ENCODE measurements at places on chromosomes 4 and X. TPM values are rescaled to one million over a fixed set of nuclear protein-coding genes. Genes with fewer than 3 reads are reported as not detected.

DNA sequence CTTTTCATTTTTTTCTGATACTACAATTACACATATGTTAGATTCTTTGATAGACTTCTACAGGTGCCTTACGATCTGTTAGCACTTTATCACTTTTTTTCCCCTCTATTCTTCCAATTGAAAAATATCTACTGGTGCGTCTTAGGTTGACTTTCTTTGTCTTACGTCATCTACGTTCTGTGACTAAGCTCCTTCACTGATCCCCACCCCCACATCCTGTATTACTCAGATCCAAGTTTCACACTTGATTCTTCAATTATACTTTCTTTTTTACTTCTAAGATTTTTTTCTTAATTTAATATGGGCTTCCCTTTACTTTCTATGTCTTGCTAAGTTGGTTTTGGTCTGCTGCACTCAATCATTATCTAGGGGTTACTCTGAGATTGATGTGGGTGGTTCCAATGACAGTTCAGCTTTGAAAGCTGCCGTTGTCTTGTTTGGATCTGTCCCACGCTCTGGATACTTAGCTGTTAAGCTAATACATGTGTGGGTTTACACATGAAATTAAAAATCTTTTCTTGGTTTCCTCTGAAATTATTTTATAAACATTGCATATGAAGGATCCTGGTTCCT, 1321.1 kb downstream of the RAPGEF2 start:
- DNase-seq: no peak

- no peak for DNase-seq
These were observed 500.0 kb upstream of the FRG1 start for GRCh38 chr4:189440716-189441115.

APLN gene
- 2.2 TPM for total RNA-seq

CT83 gene
- total RNA-seq: not detected

CENPVL2 gene
- total RNA-seq: not detected

- no peak for DNase-seq
These were observed 876.2 kb upstream of the HS3ST1 start for GRCh38 chr4:12304905-12305304.

DNA sequence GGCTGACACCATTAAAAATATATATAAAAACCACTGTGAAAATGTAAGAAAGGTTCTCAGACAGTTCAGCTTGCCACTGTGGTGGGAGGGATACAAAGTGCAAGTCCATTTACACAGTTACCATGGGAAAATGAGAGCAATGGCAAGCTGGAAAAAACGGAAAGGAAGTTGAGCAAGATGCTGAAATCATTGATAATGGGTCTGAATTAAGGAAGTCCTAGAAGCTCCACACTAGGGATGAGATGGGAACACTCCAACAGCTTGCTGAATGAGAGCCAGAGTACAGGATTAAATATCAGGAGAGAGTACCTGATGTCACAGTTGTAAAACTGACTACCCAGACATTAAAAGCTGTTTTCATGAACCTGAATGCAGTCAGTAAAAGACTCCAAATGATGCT, 218.6 kb downstream of the PRDM5 start:
- no peak for DNase-seq

NWD2 gene
- not detected for total RNA-seq

DNA sequence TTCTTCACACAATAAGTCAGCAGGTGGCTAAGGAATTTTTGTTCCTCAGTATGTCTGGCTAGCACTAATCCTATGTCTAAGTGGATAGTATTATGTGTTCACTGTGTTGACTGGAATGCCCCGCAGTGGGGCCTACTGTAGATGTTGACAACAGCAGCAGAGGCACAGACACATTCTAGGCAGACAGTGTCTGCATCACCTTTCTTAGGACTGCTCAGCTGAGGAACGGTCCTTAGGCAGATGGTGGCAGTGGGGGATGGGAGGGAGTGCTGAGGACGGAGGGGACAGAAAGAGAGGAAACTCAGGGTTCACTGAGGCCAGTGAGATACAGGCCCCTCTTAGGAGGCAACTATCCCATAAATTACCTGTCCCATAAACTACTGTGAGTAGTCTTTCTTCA, 44.6 kb upstream of the LEF1 start:
- no peak for DNase-seq

SMR3A gene
- total RNA-seq: not detected

DNA sequence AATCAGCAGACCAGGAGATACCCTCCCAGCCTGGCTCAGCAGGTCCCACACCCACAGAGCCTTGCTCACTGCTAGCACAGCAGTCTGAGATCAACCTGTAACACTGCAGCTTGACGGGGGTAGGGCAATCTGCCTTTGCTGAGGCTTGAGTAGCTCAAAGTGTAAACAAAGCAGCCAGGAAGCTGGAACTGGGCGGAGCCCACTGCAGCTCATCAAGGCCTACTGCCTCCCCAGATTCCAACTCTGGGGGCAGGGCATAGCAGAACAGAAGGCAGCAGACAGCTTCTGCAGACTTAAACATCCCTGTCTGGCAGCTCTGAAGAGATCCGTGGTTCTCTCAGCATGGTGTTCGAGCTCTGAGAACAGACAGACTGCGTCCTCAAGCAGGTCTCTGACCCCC, 15.1 kb upstream of the GABRA2 start:
- no peak for DNase-seq

DNA sequence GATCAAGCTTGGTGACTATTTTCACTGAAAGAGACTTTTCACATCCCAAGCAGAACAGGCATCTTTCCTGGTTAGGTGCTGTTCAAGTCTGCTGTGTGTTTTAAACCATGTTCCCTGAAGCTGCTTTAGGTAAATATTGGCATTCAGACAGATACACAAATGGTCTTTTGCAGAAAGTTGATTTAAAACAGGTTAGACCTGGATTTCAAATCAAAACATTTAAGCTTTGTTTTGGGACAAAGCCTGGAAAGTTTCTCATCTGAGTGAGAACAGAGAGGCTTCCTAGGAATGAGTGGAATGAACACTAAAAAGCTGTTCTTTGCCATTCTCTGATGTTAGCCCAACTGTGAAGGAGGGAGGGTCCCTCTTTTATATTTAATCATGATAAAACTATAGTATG, 10.1 kb downstream of the ANXA3 start:
- DNase-seq: no peak

DNA sequence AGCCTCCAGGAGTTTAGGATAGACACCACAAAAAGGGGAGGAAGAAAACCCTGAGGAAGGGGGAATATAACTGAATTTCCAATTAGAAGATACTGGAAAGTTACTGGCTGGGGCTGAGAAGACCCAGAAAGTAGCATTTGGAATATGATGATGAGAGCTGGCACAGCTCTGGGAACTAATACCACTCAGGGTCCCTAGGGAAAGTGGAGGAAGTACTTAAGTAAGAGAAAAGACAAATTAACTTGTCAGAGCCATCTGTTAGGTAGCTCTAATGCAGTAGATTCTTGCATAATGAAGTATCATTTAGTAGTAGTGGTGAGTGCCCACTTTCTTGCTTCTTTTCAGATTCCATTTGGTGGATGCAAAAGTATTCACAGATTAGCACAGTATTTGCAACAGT, 90.8 kb upstream of the TSPAN5 start:
- no peak for DNase-seq

GRCh38 chr4:33785843-33786242, 2458.5 kb downstream of the ARAP2 start:
- no peak for DNase-seq

DNA sequence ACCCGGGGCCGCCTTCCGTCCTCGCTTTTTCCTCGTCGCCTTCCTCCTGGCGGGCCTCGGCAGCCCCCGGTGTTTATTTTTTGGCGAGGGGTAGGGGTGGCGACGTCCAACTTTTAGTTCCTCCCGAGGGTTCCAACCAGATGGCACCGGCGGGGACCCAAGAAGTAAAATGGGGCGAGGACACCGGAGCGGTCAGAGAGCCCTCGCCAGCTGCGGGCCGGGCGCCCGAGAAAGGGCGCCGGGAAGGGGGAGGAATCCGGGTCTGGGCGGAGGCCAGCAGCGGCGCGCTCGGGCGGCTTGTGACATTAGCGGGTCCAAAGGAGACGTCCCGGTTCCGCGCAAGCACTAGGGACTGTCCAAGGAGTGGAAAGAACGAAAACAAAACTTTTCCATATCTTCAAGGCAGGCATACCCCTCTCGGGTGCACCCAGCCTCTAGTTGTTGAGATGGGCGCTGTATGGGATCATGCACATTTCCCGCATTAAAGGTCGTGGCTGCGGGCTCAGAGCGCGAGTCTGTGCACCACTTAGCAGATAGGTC, 691 bp upstream of the USP46 start:
- peak; percentile 78 for DNase-seq

DNA sequence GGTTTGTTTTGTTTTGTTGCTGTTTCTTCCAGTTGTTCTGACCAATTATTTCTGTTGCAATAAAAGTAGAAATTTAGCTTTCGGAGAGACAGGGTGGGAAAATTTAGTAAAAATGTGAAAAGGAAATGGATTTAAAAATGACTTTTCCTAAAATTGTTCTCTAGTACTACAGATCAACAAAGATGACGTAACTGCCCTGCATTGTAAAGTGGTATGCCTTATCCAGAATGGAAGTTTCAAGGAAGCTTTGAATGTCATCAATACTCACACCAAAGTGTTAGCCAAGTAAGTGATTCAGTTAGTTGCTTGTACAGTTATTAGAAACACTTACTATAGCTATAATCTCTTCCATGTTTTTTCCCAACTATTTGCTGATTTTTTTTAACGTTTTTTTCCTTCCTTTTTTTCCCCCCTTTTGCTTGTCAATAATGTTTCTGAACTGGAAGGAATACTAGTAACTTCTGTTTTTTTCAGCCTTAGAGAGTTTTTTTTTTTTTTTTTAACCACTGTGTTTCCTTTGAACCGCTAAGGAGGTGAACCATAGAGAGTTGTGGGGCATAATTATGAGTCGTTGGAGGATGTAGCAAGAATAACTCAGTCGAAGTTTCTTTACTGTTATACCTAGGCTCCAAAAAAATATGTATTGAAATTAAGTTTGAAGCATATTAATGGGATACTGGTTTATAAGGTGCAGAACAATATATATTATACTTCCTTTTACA, 2.2 kb downstream of the SRP72 start:
- no peak for DNase-seq

NR0B1 gene
- 2.6 TPM for total RNA-seq

GRCh38 chr4:1241936-1242505, 6.9 kb downstream of the CTBP1 start:
- peak; percentile 5 for DNase-seq

GRCh38 chr4:95850161-95850560, 10.3 kb downstream of the PDHA2 start:
- no peak for DNase-seq

Measured in ovary (tissue), 10 donors.